ENCODE measurements at places on chromosomes 4 and X.

DNA sequence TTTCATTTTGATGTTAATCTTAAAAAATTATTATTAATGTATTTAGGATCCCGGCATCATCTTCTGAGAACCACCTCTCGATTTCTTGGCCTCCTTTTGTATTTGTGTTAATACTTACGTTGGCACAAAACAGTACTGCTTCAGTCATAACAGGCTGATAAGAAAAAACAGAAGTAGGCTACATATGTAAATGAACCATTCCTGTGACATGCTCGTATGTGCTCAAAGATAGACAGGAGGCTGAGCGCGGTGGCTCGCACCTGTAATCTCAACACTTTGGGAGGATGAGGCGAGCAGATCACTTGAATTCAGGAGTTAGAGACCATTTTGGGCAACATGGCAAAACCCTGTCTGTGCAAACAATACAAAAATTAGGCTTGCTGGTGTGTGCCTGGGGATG lies 109.4 kb upstream of the H2AZ1 start:
- no peak for DNase-seq

GRCh38 chrX:29662759-29663503 lies 552.4 kb upstream of the MAGEB2 start:
- no peak for DNase-seq

DNA sequence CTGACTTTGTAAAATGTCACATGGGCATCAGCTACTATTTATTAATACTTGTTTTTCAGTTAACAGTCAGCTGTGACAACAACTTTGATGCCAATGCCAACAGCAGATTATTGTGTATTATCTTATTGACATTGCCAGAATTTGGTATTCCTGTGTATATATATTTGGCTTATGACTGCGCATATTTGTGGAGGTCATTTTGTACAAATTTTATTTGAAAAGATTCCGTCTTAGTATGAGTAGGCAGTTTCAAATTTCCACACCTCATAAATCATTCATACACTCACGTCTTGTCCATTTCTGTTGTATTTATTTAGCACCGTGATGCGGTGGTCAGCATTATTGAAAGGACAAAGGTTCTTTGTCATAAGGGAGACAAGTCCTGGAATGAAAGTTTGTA lies 558.2 kb upstream of the NDST4 start:
- no peak for DNase-seq

DNA sequence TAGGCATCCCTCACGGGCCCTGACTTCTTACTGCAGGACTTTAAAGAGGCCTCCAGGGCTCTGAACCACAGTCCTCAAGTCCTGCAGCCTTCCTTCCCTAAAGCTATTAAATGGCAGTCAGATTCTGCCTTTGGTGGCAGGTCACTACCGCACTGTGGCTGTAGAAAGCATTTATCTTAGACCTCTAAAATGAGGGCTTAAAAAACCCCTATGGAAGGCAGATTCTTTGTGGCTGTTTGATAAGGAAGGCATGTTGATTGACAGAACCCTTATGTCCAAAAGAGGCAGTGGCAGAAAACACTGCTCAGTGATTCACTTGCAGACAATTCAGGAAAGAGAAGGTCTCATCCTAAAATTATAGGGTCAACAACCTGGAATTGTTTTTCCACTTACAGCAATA lies 79.2 kb downstream of the FBXL5 start:
- no peak for DNase-seq

DNA sequence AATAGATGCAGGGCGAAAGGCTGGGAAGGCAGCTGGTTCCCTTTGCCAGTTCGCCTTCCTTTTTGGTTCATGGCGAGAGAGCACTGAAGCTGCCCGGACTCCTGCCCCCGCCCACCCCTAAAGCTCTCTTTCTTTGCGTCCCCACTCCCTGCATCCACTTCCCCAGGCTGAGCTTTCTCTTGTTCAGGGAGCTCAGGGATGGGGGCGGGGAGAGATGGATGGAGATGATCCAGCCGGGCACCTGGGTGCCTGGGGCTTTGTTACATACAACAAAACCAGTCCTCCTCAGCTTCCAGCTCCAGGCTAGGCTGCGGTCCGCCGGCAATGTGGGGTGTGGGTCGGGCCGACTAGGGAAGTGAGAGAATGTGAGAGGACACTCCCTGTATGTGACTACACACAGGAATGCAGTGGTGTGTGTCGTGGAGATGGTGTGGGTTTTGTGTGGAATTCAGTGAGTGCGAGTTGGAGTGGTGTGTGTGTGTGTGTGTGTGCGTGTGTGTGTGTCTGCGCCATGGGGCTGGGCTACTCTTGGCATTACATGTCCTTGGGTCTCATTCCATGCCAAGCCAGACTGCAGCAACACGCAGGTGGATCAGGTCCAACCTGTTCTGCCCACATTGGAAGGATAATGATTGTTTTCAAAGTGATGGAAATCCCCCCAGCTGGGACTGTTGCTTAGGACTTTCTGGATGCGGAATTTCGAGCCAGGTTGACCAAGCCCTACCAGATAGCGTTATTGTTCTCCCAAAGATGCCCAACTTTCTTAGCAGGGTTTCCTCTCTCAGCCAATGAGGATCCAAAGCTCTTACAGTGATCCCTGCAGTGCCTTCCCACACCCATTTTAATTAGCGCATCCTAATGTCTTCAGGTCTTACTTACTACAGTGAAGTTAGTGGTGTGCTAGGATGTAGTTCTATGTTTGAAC lies 149.4 kb upstream of the CHRDL1 start:
- DNase-seq: no peak

DNA sequence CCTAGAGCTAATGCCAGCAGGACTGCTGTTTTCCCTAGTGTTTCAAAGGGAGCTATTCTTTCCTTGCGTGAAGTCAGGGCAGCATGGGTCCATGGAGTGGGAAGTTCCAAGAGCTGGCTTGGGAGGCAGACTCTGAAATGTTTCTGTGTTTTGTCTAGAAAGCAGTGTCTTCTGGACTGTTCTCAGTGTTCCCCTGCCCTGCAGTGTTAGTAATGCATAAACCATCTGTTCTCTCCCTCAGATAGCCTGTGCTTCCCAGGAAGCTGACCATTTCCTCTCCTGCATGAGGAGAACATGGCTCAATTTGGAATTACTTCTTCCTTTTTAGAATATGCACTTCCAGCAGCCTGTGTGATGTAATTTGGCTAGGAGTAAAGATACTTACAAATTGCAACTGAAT lies 116.7 kb upstream of the CXCL13 start:
- no peak for DNase-seq

- no peak for DNase-seq
Observed at GRCh38 chr4:27148211-27148895, 287.7 kb downstream of the STIM2 start.

DNA sequence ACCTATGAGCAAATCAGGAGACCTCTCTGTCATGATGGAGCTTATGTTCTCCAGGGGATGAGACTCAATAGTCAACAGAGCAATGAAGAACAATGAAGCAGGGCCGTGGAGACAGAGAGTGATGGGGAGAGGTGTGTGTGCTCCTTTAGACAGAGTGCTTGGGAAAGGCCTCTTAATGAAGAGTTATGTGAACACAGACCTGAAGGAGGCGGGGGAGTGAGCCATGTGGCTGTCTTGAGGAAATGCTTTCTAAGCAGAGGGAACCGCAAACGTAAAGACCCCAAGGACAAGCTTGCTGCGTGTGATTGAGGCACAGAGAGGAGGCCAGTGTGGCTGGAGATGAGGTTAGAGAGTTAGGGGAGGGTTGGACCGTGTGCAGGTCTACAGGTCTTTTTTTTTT lies 53.1 kb downstream of the CHRNA9 start:
- no peak for DNase-seq
